ENCODE measurements at places on chromosomes 1 and 21.
A peak's percentile ranks its signal among the peaks of the same experiment; 100 is the strongest.

- no peak for DNase-seq
Measured at GRCh38 chr1:156503698-156504437, 3.3 kb upstream of the MEF2D start.

- peak; percentile 7 for DNase-seq
Measured at GRCh38 chr1:63651161-63651701, 58.0 kb downstream of the PGM1 start.

GRCh38 chr1:31515056-31515775 is 61.1 kb upstream of the TINAGL1 start:
- DNase-seq, result no peak

DNA sequence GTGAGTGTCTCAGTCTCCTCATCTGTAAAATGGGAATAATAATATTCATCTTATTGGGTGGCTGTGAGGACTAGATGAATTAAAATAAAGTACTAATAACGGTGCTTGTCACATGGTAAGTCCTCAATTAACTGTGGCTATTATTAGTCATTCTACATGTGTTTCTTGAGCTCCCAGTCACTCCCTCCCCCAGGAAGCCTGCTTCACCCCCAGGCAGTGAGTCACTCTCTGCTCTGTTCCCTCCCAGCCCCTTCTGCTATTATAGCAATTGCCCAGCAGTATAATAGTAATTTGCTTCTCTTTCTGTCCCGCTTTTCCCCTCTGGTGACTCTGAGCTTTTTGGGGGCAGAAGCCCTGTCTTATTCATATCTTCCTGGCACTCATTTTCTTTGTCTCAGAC is 102.0 kb downstream of the BEND5 start:
- no peak for DNase-seq

All from stimulated activated CD4-positive, alpha-beta T cell treated with anti-CD3 and anti-CD28 coated beads, Interleukin-15, amount 100 ng/mL, for 1 hour (primary cell).